ENCODE measurements at places on chromosomes 2 and 18.

- DNase-seq = no peak
Measured at GRCh38 chr2:101983486-101983885, 8.3 kb upstream of the IL1R2 start.

- DNase-seq = no peak
Measured at GRCh38 chr2:197033222-197033621, 106.7 kb upstream of the PGAP1 start.

DNA sequence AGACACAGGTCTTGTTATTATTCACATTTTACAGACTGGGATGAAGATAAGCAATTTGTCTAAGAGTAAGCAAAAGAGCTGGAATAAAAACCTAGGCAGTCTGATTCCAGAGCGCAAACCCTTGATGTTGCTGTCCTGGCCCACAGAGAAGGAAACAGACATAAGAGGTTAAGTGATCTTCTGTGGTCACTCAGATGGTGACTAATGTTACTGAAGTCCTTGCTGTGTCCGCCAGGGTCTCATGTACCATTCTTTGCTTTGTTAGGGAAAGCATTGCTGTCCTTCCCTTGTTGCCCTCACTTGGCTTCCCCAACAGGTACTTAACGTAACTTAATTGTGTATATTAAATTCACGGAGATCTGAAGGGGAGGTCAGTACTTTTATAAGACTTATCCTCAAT is 14.9 kb upstream of the FAP start:
- DNase-seq = no peak

- DNase-seq = no peak
Measured at GRCh38 chr2:42071791-42072190, 24.0 kb downstream of the PKDCC start.

DNA sequence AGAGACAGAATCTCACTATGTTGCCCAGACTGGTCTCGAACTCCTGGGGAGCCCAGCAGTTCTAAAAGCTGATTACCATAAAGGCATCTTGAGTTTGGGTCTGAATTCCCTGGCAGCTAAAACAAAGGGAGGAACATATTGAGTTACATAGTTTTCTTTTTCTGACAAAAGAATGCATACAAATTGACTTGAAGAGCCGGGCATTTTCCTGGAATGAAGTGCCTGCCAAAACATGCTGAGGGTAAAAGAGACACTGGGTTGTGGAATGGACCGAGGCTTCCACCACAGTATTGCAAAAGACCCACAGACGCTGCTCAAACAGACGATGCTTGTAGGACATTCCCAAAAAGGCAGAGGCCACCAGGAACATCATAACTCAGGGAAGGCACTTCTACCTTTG is 35.1 kb upstream of the ROCK2 start:
- DNase-seq = no peak

DNA sequence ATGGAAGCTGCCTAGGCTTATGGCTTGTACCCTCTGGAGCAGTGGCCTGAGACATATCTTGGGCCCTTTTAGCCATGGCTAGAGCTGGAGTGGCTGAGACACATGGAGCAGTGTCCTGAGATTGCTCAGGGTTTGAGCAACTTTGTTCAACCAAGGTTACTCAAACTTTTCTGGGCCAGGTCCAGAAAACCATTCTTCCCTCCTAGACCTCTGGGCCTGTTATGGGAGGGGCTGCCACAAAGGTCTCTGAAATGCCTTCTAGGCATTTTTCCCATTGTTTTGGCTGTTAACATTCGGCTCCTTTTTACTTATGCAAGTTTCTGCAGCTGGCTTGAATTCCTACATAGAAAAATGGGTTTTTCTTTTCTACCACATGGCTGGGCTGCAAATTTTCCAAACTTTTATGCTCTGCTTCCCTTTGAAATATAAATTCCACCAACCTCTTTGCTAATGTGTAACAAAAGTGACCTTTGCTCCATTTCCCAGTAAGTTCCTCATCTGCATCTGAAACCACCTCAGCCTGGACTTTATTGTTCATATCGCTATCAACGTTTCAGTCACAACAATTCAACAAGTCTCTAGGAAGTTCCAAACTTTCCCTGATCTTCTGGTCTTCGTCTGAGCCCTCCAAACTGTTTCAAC is 84.9 kb upstream of the MAP4K3 start:
- DNase-seq = no peak
